ENCODE measurements at places on chromosomes 11 and 22.

DNA sequence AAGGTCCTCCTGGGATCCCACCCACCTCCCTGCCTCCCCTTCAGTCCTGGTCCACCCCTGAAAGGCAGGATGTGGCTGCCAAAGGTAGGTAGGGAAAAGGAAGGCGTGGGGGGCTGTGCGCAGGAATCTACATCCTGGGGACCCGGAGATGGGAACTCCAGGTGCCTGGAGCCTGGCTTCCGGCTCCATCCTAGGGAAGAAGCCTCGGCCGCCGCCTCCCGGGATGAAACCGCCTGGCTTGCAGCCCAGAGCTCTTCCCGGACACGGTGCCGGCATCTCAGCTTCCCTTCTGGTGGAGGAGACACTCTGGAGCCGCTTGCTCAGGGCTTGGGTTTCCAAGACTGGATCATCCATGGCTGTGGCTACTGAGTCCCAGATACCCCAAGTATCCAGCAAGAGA lies 33.3 kb upstream of the PDGFB start:
- no peak for DNase-seq

DNA sequence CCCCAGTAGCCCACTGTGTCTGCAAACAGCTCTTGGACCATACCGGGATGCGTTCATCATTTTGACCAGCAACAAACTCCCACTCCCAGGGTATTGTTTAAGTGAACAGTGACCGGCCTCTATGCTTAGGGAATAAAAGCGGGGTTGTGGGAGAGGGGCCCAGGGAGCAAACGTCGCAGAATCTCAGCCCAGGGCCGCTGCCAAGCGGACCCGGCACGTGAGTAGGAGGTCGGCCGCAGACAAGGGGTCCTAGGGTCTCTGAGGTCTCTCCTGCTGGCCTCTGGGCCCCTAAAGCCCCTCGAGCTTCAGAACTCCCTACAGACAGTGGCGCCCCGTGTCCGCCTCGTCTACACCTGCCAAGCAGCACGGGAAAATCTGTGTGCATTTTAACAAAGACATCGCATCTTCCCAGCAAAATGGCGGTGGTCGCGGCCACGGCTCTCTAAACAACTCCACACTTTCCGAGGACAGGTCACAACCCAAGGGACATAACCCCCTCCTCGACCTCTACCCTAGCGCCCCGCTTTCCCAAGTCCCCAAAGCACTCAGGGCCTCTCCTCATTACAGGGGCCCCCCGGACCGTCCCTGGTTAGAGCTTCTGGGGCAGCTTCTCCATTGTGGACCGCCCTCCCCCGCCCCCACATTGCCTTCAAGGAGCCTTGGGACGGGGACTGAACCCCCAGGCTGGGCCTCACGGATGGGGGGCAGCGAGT lies 3.9 kb upstream of the GCAT start:
- DNase-seq = no peak

DNA sequence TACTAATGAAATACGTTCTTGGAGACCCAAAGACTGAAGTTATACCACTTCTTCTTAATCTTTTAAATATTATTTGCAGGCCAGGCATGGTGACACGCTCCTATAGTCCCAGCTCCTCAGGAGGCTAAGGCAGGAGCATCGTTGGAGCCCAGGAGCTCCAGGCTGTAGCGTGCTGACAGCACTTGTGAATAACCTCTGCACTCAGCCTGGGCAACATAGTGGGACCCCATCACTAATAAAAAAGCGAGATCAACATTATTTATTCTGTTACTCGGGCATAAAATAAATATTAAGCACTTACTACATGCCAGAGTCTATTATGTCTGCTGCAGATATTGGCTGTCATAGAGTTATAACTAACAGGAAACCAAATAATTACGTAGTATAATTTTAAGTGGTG lies 720 bp upstream of the MED17 start:
- DNase-seq = no peak

DNA sequence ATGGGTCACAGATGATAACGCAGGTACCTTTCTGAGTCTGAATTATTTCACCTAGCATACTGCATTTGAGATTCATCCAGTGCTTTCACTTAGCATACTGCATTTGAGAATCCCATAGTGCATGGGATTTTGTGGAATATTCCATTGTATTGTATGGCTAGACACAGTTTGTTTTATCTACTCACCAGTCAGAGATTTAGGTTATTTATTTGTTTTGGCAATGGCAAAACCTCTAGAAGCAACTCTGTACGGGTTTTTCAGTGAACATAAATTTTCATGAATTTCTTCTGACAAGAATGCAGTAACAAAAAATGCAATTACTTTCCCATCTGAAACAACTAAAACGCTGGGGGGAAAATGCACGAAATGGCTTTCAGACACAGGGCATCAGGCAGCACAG lies 24.3 kb downstream of the SCN4B start:
- no peak for DNase-seq

DNA sequence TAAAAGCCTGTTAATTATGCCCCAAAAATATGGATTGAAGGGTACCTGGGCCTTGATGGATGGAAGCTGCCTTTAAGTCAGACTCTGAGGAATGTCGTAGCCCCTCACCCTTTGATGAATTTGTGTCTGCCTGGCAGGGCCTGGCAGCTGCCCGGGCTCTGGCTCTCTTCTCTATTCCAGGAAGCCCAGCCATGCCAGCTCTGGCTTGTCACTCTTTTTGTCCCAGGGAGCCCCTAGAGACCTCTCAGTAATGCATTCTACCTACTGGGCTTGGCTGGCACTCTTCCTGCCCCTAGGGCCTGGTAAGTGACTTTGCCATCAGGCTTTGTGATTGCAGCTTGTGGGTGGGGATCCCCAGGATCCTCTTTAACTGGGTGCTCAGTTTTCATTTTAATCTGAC lies 103.8 kb downstream of the GRIK4 start:
- DNase-seq = no peak

- no peak for DNase-seq
Measured at GRCh38 chr11:111788464-111788863, 22.3 kb upstream of the PPP2R1B start.

GRCh38 chr11:10428453-10428852 lies 26.6 kb upstream of the AMPD3 start:
- no peak for DNase-seq

DNA sequence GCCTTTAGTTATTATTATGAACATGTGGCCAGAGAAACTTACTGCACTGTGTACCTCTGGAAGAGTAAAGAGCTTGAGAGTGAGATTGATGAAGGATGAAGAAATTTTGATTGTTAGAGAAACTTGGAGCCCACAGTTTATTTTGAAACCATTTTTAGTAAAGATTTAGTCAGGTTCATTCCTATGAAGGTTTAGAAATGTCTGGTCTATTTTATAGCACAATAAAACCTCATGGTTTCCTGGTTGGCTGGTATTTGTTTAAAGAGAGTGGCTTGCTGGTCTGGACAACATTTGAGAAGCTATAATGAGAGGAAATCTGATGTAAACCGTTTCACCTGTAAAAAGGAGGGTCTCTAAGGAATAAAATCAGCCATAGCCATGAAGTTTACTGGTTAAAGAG lies 8.8 kb upstream of the PDE3B start:
- no peak for DNase-seq
